Body of pancreas (tissue), 4 donors: ENCODE measurements at places on chromosomes 1 and 21. TPM values are rescaled to one million over a fixed set of nuclear protein-coding genes. Genes with fewer than 3 reads are reported as not detected.

Gene MNDA
- 3.0 TPM for total RNA-seq

Gene CSF3R
- not detected for total RNA-seq

Gene CD1D
- 1.8 TPM for total RNA-seq

Gene AMIGO1
- total RNA-seq: 2.6 TPM

Gene TDRD5
- total RNA-seq: not detected

Gene WDR64
- not detected for total RNA-seq

Gene CELA2A
- 4,384 TPM for total RNA-seq

Gene DENND1B
- total RNA-seq: 26.2 TPM

Gene CFHR1
- total RNA-seq: not detected

Gene F13B
- total RNA-seq: not detected

Gene UMODL1
- not detected for total RNA-seq

Gene SH2D1B
- not detected for total RNA-seq

Gene GBP3
- total RNA-seq: 8.0 TPM

Gene HSD11B1
- 0.66 TPM for total RNA-seq

Gene EFHD2
- total RNA-seq: 78.6 TPM

Gene C1QB
- total RNA-seq: 85.4 TPM

Gene SLC2A5
- total RNA-seq: under 0.01 TPM

Gene ETS2
- total RNA-seq: 25.7 TPM

Gene IBA57
- total RNA-seq: 13.5 TPM

Gene SETSIP
- not detected for total RNA-seq

Gene COA7
- total RNA-seq: 4.3 TPM

Gene USH2A
- 0.33 TPM for total RNA-seq

Gene RNF186
- 32.9 TPM for total RNA-seq

Gene ATG4C
- 2.3 TPM for total RNA-seq

Gene COL11A1
- total RNA-seq: 2.6 TPM

Gene PTPRF
- 89.0 TPM for total RNA-seq

Gene TUT4
- 59.3 TPM for total RNA-seq

Gene AUNIP
- not detected for total RNA-seq

Gene SLC16A4
- total RNA-seq: 3.6 TPM

Gene DCDC2B
- not detected for total RNA-seq

Gene PRKACB
- 18.2 TPM for total RNA-seq

Gene PADI3
- not detected for total RNA-seq

Gene AGBL4
- 0.78 TPM for total RNA-seq

Gene PARK7
- 110 TPM for total RNA-seq

Gene ERG
- total RNA-seq: 7.3 TPM

Gene ZNF695
- total RNA-seq: not detected

Gene TIMM17A
- total RNA-seq: 20.2 TPM

Gene PADI1
- not detected for total RNA-seq

Gene FMO5
- total RNA-seq: 68.6 TPM

Gene ANKRD34A
- total RNA-seq: not detected

Gene PRR9
- total RNA-seq: not detected

Gene PDZK1IP1
- 54.2 TPM for total RNA-seq

Gene VWA5B1
- not detected for total RNA-seq

Gene SELL
- total RNA-seq: not detected

Gene MAEL
- total RNA-seq: not detected

Gene HTR6
- total RNA-seq: not detected

Gene OLFML3
- 30.7 TPM for total RNA-seq

Gene LAMB3
- 7.3 TPM for total RNA-seq

Gene HES2
- 0.26 TPM for total RNA-seq

Gene NEGR1
- 6.3 TPM for total RNA-seq

Gene KLF17
- not detected for total RNA-seq

Gene TCHH
- total RNA-seq: under 0.01 TPM

Gene MCOLN3
- 17.5 TPM for total RNA-seq

Gene OR14K1
- total RNA-seq: not detected

Gene ANGPTL7
- 3.6 TPM for total RNA-seq

Gene MASP2
- total RNA-seq: not detected

Gene TBX19
- total RNA-seq: 2.0 TPM

Gene KRTAP21-2
- total RNA-seq: not detected

Gene TFF3
- total RNA-seq: 16.3 TPM
